CD4-positive, alpha-beta T cell treated with Interleukin-6 at 100 ng/mL for 8 hours (primary cell): ENCODE measurements at places on chromosomes 1 and 21.

DNA sequence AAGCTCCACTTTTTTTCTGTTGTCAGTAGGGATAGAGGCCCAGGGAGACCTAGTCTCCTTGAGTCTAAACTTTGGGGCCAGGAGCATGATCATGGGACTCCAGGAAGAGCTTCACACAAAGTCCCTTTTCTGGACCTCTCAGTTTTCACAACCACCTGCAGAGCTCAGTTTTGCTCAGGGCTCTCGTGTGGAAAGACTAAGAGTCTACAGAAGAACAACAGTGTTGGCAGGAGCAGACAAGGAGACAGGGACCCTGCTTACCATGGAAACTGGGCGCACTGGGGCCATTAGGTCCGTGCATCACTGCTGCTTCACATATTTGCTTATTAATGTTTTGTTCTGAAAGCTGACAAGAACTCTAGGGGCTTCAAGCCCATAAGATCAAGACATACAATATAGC lies 63.9 kb upstream of the HSD17B7 start:
- DNase-seq = no peak

GRCh38 chr1:203083463-203083921 lies 2.3 kb downstream of the MYOG start:
- no peak for DNase-seq

- peak; percentile 39 for DNase-seq
Measured at GRCh38 chr1:15411593-15412137, 2.0 kb downstream of the EFHD2 start.

- DNase-seq = peak; percentile 84
Measured at GRCh38 chr1:155176544-155177071, 3.0 kb downstream of the TRIM46 start.

DNA sequence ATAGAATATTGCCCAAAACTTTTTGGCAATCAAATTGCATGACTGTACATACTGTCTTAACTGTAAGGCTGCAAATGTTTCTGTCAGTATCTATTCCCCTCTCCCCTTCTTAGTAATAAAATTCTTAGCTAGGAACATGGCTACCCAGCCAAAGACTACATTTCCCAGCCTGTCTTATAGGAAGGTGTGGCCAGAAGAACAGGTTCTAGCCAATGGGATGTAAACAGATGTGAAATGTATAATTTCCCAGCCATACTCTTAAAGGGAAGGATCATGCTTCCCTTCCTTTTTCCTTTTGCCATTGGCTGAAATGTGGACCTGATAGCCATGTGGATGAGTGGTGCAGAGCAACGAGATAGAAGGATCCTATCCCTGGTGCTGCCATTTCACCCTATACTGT lies 7.0 kb upstream of the HIVEP3 start:
- DNase-seq = no peak

GRCh38 chr1:32204943-32205361 lies 519 bp upstream of the IQCC start:
- DNase-seq = no peak

GRCh38 chr1:230713915-230714764 lies at the start of gene AGT:
Gene AGT, minus strand, starts transcription at chr1:230714122. Its CDS starts 3,299 bp downstream, at chr1:230710823.
- no peak for DNase-seq

- DNase-seq = no peak
Measured at GRCh38 chr1:231541842-231542241, 13.4 kb downstream of the TSNAX start.

GRCh38 chr1:182415789-182416188 lies 15.3 kb upstream of the TEDDM1 start:
- DNase-seq = no peak

- no peak for DNase-seq
Measured at GRCh38 chr1:65429806-65430205, 9.3 kb downstream of the LEPR start.

- no peak for DNase-seq
Measured at GRCh38 chr1:164515711-164516331, 43.2 kb upstream of the PBX1 start.

GRCh38 chr1:94589728-94590127 lies 48.2 kb upstream of the F3 start:
- no peak for DNase-seq

DNA sequence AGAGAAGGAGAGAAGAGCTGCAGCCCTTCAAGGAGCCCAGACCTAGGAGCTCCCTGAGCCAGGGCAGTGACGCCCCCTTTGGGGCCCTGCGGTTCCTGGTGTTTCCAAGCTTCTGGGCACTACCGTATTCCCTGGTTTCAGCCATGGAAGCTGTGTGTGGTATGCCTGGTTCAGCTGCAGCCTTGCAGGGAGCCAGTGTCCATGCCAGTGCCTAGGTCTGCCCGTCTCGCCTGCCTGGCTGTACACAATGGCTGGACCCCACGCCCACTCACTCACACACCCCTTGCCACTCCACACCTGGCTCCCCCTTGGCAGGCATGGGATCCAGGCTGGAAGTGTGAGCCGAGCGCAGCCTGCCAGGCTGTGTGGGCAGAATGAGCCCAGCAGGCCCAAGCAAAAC lies 87.7 kb downstream of the ADARB1 start:
- no peak for DNase-seq

DNA sequence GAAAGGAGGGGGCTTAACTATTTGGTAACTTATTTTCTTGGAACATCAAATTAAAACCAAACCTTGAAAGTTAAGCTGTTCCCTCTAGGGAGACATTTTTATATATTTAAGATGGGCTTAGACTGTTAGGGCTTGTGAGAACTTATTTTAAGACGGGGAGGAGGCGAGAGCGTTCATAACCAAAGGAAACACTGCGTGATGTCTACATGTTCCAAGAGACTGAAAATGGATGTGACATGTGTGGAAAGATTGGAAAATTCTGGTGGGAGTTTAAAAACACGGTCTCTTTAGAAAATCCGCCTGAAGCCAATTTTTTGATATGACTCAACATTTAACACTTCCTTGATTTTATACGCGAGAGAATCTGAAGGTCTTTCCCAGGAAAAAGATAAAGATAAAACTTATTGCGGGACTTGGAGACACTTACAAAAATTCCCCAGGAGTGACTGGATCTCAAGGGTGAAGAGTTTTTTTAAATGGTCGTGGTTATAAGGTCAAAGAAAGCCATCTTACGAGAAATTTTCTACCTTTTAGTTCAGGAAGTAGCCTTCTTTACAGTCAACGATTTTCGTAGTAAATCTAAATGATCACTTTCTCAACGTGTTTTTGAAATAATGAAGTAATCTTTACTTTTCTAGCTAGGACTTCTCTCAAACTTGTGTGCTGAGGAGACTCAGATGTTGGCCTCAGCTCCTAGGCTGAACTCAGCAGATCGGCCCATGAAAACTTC lies 828 bp downstream of the PNRC2 start:
- no peak for DNase-seq
